CD4-positive, alpha-beta T cell treated with Interleukin-1 beta for 1 hour (primary cell): ENCODE measurements at places on chromosomes 11 and 22.
A peak's percentile ranks its signal among the peaks of the same experiment; 100 is the strongest.

- no peak for DNase-seq
Observed at GRCh38 chr11:77372726-77373125, 71.2 kb upstream of the GDPD4 start.

DNA sequence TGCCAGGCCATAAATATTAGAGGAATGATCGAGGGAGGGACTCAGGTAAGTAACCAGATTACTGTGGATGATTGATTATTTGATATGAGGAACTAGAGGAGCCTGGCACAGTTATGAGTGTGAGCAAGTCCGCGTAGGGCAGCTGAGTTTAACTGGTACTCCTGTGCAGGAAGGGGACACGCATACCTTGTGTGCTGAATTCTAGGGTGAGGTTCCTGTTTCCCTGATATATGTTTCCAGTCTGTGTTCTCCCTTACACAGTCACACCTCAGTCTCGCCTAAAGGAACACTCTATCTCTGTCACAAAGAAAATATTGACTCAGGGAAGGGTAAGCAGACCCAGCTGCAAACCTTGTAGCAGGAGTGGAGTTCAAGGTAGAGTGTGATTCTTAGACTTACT is 17.4 kb downstream of the SGSM3 start:
- no peak for DNase-seq

DNA sequence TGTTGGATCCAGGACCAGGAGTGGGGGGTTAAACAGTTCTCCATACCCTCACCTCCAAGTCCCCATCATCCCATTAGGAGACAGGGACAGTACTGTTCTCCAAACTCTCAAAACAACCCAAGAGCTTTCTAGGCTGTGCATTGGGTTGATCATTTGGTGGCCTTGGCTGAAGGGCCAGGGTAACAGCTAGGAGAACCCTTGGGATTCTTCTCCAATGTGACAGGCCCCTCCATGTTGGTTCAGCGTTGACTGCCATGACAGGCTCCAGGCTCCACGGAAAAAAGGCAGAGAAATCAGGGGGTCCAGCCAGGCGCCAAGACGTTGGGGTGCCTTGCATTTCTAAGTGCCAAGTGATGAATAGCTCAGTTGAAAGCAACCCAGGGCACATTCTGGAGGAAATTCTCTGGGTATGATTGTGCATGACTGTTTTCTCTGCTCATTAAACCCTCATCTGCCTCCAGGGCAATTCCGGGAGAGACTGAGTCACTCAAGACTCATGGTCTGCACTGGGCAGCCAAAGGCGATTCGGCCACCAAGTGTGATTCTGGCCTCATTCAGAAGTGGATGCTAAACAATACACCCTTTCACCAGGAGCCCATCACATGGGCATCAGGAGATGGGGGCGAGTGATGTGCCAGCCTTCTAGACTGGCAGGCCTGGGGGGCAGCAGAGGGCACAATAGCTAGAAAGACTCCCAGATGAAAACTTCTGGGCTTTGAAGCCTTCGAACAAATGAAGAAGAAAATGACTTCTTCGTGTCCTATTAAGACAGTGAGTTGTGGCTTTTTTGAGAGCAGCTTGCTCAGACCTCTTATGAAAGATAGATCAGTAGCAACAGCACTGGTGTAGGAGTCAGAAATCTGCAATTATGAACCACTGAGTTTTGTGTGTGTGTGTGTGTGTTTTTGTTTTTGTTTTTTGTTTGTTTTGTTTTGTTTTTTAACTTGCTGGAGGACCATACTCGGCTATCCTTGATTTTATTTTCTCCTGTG is 27.7 kb downstream of the CD44 start:
- peak; percentile 56 for DNase-seq

DNA sequence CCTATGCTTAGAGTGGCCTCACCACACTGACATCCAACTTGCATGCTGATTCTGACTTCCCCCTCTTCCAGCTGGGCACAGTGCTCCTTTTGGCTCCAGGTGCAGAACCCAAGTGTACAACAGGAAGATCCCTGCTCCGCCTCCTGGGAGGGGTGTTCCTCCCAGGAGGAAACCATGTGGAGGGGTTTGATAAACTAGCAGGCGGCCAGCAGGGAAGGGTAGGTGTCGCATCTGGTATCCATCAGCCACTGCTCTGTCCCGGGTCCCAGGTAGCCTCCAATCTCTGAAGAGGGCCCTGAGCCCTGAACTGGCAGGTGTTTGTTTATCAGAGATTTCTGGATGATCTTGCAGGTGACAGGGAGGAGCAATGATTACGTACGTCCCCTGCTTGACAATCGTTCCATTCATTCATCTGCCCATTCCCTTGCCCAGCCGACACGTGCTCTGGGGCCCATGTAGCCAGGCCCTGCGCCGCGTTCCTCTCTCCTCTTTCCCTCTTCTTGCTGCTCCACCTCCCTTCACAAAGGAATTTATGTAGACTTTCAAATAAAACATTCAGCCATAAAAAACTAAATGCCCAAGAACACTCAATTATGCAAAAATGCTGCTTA is 41.2 kb upstream of the MICAL2 start:
- DNase-seq: no peak

DNA sequence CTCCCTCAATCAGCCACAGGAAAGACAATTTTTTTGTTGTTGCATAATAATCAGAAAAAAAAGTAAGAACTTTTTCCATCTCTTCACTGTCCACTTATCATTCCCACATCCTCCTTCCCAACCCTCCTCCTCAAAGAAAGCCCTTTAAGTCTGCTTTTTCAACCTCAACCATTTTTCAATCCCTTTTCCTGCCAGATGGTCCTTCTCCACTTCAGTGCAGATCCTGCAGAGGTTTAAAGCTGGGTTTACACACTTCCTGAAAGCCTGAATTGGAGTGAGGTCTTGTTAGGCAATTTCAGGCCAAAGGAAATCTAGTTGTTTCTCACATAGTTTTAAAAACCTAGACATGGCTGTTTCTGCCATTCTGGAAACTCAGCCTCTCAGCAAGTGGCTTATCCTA is 78.3 kb downstream of the RPL27A start:
- no peak for DNase-seq

DNA sequence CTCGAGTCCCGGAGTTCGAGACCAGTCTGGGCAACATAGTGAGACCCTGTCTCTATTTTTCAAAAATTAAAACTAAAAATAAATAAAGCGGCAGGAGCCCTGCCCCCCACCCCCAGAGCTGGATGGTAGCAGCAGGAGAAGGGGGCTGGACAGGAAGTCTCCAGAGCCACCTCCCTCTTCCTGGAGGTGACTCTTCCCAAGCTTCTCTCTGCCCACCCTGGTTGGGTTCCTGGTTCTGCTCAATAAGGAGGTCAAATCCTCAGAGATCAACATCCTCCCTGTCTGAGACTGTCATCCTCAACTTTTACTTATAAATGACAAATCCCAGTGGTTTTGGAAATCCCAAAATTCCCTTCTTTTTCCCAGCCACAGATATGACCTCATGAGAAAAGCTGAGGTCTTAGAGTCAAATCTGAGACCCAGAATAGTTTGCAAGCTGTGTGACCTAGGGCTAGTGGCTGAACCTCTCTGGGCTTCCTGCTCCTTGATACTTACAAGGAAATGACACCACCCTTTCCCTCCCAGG is 987 bp downstream of the C1QTNF6 start:
- DNase-seq: no peak

- DNase-seq: no peak
Observed at GRCh38 chr11:94722735-94723134, 45.4 kb upstream of the AMOTL1 start.
